GM23248 (cell line): ENCODE measurements at places on chromosomes 3 and 15.

GRCh38 chr15:48121849-48122248 is 1.1 kb downstream of the SLC24A5 start:
- DNase-seq = no peak

- DNase-seq = no peak
These were observed 1071.6 kb downstream of the AGBL1 start for GRCh38 chr15:87151202-87151748.

DNA sequence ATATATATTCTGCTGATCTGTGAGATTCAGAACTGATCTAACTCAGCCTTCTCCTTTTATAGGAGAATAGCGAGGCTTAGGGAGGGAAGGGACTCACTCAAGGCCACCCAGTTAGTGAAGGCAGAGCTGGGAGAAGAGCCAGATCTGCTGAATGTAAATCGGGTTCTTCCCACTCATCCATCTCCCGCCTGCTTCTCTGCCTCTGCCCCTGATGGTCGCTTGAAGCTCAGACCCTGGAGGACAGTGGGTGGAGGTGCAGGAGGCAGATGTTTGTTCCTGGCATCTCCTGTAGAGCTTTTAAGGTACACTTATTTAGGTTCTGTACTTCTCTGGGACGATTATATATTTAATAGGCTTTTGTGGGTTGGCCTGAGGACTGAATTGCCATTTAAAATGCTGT is 4.3 kb downstream of the PDIA5 start:
- DNase-seq = peak; percentile 37

DNA sequence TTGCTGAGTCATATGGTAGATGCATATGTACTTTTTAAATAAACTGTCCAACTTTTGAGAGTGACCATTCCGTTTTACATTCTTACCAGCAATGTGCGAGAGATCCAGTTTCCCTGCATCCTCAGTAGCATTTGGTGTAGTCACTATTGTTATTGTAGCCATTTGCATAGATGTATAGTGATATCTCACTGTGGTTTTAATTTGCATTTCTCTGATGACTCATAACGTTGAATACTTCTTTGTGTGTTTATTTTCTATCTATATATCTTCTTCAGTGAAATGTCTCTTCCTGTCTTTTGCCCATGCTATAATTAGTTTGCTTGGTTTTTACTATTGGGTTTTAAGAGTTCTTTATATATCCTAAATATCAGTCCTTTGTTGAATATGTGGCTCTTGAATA is 255.7 kb upstream of the GRM7 start:
- DNase-seq = no peak

DNA sequence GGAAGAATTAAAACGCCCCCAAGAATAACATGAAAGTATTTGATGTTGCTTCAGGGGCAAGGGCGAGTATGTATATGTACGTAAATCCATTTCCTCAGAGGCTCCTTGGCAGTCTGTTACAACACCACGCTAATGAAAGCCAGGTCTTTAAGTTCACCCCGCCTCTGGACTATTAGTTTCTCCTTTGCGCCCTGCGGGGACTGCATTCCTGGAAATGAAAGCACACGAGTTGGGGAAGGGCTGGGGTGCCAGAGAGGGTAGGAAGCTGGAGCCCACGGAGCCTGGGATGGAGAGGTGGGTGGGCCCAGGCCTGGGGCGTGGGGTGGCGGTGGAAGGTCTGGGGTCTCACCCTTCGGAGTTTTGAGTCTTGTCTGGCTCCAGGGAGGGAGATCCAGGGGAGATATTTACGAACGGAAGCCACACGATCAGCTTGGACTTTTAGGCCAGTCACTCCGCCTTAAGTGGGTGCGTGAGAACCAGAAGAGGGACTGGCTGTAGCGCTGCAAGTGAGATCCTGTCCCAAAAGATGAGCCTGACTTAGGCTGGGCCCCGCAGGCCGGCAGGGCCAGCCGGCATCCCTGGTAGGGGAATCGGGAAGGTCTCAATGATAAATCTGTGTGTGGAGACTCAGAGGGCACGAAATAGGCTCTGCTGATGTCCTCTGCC is 1.6 kb upstream of the PLCL2 start:
- peak; percentile 73 for DNase-seq

DNA sequence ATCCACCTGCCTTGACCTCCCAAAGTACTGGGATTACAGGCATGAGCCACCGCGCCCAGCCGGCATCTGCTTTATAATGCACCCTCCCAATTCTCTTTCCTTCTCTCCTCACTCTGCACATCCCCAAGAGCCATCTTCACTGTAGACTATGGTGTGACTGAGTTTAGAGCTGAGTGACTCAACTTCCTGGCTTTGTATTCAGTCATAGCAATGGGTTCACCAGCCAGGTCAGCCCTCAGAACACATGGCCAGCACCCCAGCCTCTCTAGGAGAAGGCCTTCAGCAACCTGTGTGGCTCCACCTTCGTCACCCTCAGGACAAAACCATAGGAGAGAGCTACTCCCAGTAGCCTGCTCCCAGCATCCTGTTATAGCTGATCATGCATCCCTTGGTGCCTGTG is 33.0 kb downstream of the ARID3B start:
- peak; percentile 58 for DNase-seq

GRCh38 chr3:152779653-152780052 is 55.3 kb upstream of the P2RY1 start:
- DNase-seq = peak; percentile 61

- DNase-seq = no peak
These were observed 246.5 kb downstream of the PDZRN3 start for GRCh38 chr3:73378207-73378606.

GRCh38 chr15:55235546-55236036 is 38.9 kb upstream of the RSL24D1 start:
- no peak for DNase-seq

GRCh38 chr3:163562625-163563024 is 1515.7 kb downstream of the SI start:
- DNase-seq = no peak

DNA sequence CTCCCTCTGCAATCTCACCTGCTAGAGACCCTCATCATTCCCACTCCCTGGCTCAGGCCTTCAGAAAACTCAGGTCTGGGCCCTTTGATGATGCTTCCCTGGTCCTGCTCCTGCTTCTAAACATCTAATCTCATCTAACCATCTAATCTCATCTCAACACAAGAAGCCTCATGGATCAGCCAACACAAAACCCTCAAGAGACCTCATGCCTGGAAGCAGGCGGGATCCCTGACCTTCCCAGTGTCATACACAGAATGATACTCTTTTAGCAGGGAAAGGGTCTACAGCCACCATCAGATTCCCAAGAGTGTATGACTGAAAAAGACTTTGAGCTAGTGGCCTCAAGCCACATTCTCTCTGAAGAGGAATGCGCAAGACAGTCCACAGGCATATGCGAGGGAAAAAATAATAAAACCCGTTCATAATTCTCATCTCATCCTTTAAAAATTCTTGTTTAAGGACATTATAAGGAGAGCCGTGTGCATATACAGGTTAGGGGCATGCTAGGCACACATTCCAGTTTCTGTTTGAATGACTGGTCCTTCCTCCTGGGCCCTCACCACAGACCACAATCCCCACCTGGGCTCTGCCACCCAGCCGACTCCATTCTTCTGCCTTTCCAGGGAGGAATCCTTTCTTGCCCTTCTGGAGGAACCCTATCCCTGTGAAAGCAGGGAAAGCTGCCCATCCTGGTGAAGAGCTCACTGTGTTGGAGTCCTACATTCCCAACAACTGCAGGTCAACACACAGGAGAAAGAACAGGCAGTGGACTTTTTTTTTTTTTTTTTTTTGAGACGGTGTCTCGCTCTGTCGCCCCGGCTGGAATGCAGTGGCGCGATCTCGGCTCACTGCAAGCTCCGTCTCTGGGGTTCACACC is 2.2 kb downstream of the ZXDC start:
- no peak for DNase-seq

GRCh38 chr15:40146037-40146436 is 14.8 kb upstream of the BUB1B start:
- DNase-seq = peak; percentile 65

GRCh38 chr3:173538410-173538809 is 140.9 kb downstream of the NLGN1 start:
- no peak for DNase-seq

DNA sequence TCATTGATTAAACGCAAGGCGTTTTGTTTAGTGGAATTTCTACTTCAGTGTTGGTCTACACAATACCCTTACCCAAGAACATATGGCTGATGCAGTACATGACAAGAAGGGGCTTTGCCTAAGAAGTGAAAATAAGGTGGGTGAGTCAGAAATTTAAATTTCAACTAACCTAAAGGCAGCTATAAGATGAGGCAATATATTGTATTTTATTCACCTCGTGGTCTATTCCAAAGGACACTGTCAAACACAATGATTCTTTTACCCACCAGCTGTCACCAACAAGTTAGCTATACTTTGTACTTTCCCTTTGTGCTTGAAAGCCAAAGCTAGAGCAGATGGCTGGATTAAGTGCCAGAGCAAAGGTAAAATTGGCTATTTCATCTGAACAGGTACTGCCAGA is 10.9 kb upstream of the SETMAR start:
- no peak for DNase-seq

DNA sequence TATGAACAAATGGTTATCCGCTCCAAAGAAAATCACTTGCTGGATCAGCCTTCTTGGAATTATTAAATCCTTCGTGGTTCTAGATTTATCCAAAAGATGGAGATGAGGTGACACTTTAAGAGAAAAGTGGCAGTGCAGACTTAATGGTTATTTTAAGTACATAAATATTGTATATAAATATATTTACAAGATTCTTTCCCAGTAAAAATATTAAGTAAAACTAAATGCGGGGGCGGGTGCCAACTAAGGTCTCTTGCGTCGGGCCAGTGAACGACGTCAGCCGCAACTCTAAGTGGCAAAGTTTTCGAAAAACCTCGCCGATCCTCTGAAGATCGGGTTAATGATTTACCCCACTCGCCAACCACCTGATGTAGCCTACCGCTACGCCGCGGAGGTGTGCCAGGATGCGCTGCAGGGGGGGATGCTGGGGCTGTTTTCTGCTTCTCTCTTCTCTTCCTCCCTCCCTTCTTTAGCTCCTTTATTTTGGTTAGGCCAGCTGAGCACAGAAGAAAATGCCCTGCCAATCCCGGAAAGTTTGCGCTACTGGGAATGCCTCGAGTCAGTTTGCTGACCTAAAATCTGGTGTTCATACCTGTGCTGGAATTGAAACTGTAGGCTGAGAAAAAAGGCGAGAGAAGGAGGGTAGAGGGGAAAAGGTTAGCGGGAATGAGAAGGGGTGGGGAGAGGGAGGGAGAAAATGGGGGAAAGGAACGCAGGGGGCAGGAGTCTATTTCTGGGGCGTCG is 7.6 kb upstream of the FOXB1 start:
- no peak for DNase-seq

DNA sequence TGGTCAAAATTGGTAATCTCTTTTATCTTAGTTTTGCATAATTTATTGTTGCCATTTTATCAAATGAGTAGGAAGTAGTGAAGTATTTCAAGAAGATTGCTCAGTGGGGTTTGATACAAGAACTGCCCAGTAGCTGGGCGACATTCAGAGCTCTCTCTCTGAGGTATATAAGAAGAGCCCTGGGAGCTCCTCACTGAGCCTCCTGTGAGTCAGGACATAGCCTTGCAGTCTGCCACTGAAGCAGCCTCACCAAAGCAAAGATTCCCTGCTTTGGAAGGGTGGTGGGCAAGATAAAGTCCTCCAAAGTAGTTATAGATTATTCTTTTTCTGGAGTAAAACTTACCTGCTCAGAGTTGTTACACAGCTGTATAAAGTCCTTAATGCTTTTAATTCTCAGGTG is 26.1 kb downstream of the SKIL start:
- DNase-seq = peak; percentile 77

GRCh38 chr3:106206146-106206545 is 337.3 kb upstream of the CBLB start:
- peak; percentile 56 for DNase-seq

- peak; percentile 47 for DNase-seq
These were observed 75.2 kb upstream of the ACAD9 start for GRCh38 chr3:128804017-128804810.

- no peak for DNase-seq
These were observed 207.5 kb upstream of the NR2F2 start for GRCh38 chr15:96123028-96123400.

GRCh38 chr3:24316887-24317383 is 177.7 kb downstream of the THRB start:
- peak; percentile 35 for DNase-seq

GRCh38 chr3:141248064-141248463 is 16.4 kb downstream of the PXYLP1 start:
- DNase-seq = no peak

- peak; percentile 85 for DNase-seq
These were observed 50.1 kb downstream of the TMOD3 start for GRCh38 chr15:51879555-51879954.

DNA sequence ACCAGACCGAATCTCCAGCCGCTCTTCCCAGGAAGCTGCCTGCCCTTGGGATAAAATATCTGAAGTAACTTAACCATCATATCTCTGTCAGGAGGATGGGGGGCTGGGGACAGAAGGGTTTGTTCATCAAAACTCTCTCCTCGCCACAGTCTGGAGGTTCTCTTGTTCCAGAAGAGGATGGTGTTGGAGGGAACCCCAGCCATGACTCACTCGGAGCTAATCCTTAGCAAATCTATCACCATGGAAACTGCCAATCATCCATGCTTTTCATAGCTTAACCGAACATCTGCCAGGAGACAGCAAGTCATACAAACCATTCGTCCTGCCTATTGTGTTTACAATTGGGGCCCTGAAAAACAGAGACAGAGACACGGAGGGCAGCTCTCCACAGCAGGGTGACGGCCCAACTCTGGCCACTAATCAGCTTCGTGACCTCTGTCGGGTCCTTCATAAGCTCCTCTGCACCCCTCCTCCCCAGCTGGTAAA is 73.8 kb upstream of the HEG1 start:
- peak; percentile 99 for DNase-seq

DNA sequence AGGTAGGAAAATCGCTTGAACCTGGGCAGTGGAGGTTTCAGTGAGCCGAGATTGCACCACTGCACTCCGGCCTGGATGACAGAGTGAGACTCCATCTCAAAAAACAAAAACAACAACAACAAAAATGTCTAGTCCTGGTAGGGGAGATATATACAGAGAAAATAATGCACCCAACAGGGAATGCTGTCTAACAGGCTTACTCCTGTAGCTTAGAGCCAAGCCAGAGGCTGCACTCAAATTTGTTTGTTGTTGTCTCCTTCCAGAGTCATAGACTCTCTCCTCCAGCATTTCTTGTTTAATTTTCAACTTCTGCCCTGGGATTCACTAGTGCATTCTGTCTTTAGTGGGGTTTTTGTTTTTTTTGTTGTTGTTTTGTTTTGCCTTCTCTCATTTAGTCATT is 4.6 kb upstream of the TRA2B start:
- DNase-seq = no peak

DNA sequence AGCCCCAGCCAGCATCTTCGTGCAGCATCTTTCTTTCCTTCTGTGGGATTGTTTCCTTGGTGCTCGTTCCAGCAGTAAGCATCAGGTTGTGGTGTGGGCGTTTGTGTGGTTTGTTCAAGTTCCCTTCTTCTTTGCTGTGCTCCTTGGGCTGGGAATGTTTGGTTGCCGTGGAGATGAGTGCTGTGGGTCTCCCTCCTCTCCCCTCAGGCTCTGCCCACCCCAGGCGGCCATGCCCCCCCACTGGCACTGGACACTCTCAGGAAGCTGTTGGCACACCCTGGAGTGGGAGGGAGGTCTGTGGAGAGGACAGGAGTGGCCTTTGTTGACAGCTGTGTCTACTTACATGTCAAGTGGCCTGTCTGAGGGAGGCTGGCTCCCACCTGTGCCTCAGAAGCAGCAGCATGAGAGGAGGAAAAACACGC is 46.5 kb upstream of the SACM1L start:
- peak; percentile 45 for DNase-seq

- DNase-seq = no peak
These were observed 41.3 kb downstream of the NMNAT3 start for GRCh38 chr3:139636511-139636910.
